ENCODE measurements at places on chromosomes 2 and 18.

DNA sequence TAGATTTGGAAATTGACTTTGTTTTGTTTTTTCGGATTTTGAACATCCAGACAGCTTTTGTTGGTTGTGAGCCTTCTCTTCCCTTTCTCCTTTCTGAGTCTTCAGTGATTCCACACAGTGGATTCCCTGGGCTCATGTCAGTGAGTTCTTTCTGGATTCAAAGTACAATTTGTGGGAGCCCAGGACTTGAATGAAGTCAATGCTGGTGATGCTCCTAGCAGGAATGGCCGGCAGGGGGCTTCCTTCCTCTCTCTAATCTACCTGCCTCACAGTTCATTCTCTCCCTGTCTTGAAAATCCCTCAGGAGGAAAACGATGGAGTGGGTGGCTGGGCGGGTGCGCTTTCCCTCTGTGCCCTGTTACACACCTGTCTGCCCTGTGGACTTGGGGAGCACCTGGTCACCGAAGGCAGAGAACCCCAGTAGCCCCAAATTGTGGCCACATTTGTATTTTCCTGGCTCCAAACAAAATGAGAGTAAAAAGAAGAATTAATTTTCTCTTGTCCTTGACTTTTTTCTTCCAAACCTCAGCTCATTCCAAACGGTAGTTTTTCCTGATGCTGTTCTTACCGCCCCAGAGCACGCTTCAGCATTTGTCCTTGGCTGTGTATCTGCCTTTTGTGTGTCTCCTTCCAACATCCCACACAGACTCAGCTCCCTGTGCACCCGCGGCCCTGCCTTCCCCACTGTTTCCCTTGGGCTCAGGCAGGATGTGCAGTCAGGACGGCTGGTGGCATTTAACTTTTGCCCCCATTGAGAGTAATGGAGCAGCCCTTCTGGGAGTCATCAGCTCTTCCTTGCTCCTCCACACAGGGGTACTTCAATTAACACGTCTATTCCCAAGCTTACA, 86.6 kb downstream of the MARCO start:
- DNase-seq, result no peak

- no peak for DNase-seq
Observed at GRCh38 chr2:36605273-36605672, 7.3 kb upstream of the FEZ2 start.

DNA sequence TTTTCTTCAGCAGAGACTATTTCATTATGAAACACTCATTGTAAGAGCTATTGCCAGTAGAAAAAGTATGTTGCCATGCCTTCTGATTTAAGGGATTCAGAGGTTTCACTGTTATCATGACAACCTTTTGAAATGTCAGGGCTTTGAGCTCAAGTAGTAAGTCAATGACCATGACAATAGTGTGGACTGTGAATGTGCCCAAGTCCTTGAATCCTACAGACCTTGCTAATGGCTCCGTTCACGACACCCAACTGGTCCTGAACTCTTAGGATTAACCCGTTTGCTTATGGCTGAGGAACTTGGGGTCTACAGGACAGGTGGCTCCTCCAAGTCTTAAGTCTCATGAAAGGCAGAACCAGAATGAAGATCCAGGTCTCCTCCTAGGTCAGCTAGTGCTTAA, 17.6 kb upstream of the KIDINS220 start:
- DNase-seq, result no peak

- DNase-seq, result no peak
Observed at GRCh38 chr2:207133820-207134519, 31.8 kb downstream of the KLF7 start.

DNA sequence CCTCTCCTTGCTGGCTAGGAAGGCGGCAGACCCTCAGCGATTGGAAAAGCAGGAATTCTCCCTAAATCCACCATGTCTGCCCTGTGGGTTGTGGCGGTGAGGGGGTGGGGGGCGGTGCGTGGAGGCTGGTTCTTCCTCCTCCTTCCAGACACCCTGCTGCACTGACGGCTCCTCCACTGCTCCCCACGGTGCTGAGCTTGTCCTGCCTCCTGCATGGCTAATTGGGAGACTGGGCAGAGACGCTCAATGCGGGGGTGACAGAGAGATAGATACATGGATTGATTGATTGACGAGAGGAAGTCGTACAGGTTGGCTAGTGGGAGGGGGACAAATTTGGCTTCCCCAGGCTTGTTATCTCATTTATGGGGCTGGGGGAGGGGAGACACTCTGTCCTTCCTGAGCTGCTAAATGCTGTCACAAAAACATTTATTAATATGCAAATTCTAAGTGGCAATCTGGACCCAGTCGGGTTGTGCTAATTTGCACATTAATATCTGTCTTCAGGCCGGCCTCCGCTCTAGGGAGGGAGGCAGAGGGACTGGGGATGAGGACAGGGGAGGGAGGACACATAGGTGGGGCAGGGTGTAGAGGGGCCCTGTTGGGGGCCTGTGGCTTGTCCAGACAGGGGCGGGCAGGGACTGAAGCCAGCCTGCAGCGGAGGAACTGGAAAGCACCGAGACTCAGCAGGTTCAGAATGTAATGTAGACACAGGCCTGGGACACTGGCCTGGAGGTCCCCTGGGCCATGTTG, 181.6 kb downstream of the CELF4 start:
- DNase-seq, result no peak

- no peak for DNase-seq
Observed at GRCh38 chr2:72695676-72696075, 130.2 kb downstream of the EXOC6B start.

- no peak for DNase-seq
Observed at GRCh38 chr18:78138983-78139496, 840.6 kb upstream of the SALL3 start.

DNA sequence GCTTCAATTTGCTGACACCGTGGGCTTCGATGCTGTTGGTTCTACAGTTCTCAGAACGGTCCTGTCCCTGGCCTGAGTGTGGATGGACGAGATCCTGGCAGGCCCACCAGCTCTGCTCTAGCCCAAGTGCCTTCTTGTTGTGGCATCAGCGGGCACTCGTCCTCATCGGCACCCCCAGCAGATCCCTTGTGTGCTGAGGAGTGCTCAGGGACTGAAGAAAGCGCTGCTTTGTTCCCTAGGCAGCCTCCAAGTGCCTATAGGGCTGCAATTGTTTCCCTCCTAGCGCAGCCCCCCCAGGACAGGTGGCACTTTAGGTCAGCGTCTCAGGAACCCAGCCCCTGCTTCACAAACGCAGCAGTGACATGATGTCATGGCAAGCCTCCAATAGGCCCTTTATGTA, 217.7 kb downstream of the AGAP1 start:
- no peak for DNase-seq

DNA sequence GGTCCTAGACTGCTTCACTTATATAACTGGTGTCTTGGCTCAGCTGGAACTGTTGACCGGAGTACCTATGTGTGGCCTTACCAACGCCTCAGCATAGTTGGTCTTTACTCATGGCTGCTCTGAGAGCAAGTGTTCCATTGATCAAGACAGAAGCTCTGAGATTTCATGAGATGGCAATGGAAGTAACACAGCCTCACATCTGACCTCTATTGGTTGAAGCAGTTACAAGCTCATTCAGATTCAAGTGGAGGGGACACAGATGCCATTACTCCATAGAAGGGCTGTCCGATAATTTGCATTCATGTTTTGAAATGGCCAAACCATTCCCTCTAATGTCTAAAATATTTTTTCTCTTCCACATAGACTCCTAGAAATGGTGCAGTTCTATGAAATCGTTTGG, 46.4 kb upstream of the STK39 start:
- DNase-seq, result no peak

DNA sequence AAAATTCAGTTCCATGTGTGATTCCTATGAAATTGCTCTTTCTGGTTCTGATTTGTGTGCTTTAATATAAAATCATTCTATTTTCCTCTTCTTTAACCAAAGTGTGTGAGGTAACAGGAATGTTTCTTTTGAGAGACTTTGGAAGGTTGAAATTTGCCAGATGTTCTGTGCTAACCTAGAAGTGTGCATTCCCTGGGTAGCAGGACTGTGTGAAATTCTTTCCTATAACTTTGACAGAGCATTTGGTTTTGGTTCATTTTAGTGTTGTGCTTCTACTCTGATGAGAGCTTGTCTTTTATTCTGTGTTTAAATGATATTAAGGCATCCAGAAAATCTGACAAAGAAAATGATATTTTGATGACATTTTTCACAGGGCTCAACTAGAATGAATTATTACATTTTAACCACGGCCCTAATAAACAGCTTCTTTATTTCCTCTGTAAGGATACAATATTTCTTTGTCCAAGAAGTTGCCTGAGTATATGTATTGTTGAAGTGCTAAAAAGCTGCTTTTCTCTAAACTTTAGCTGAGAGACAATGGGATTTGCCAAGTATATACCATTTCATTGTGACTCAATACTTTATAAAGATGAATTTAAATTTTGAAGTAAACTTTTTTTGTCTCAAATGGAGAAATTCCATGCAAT, 34.7 kb upstream of the DLX1 start:
- no peak for DNase-seq

DNA sequence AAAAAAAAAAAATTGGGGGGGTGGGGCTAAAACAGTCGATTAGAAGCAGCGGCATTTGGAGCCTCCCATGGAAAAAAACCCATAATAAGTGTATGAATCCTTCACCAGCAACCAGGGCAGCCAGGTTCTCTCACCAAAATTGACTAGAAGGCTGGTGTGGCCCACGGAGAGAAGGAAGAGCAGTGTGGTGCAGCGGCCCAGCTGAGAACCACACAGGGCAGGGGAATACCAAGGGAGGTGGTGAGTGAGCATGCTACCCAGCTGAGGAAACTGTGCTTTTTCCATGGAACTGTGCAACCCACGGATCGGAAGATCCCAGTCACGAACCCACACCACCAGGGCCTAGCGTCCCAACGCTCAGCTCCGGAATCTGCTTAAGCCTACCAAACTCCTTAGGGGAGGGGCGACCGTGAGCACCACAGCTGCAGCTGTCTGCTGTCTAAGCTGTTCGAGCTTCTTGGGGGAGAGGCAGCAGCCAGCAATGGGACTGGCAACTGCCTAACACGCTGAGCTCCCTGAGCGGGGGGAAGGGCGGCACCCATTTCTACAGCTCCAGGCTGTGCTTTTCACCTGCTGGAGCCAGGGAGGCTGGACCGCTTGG, 1037.2 kb upstream of the ACVR2A start:
- no peak for DNase-seq

DNA sequence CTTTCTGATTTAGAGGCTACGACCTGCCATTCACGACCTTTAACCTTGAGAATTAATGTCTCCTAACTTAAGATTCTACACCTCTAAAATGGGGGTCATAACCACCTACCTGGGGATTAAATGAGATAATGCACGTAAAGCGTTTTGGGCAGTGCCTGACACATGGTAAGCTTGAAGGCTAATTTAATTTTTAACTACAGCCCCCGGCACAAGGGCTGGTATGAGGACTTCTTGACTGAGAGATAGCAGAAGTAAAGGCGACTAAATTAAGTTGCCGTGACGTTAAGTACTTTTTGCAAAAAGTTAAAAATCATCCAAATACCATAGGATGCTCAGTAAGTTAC, 549 bp downstream of the MRPL35 start:
- no peak for DNase-seq

- DNase-seq, result no peak
Observed at GRCh38 chr2:176483476-176483875, 214.2 kb downstream of the MTX2 start.

GRCh38 chr2:217899231-217900009, 103.4 kb downstream of the TNS1 start:
- DNase-seq, result no peak

DNA sequence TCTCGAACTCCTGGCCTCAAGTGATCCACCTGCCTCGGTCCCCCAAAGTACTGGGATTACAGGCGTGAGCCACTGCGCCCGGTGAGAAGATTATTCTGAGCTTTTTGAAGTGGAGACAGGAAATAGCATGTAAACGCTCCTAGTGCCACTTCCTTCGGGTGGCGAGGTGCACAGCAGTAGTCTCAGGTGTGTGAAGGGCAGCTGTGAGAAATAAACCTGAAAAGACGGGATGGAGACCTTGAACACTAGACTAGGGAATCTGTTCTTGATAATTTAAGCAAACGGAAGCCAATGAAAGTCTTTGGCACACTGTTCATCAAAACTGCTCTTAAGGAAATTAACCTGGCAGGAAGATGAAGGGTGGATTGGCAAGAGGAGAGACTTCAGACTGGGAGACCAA, 439 bp upstream of the PLEKHH2 start:
- no peak for DNase-seq

GRCh38 chr2:95574506-95574905, 17.3 kb upstream of the TRIM43 start:
- DNase-seq, result no peak

DNA sequence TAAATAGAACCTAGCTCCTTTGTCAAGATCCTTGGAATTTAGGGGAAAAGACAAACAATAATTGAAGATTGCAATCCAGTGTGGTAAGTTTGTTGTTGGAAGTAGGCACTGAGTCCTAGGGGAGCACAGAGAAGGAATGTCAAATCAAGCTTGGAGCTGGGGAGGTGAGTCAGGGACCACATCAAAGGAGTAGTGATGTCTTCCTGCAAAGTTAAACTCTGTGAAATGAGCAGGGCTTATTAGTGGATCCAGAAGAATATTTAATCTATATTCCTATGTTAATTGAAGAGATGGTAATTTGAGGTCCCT, 41.7 kb upstream of the NABP1 start:
- DNase-seq, result no peak

DNA sequence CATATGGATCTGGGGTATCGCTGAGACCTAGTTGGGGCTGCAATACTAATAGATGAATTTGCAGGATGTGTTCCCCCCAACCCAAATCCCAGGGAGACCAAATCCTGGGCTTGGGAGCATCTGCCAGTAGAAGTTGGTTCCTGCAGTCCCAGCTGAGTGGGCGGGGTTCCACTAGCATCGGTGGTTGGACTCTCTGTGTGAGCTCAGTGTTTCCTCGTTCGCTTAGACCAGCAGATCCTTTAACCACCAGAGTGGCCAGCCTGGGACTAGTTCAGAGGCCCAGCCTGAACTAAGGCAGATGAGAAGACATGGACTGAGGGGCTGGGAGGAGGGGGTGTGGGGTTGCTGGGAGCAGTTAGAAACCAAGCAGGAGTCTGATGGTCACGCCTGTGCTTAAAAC, 40.7 kb downstream of the PCARE start:
- no peak for DNase-seq

GRCh38 chr2:54704688-54705605, 18.5 kb upstream of the EML6 start:
- DNase-seq, result no peak

GRCh38 chr2:198659096-198659870, 798.5 kb downstream of the SATB2 start:
- DNase-seq, result no peak

DNA sequence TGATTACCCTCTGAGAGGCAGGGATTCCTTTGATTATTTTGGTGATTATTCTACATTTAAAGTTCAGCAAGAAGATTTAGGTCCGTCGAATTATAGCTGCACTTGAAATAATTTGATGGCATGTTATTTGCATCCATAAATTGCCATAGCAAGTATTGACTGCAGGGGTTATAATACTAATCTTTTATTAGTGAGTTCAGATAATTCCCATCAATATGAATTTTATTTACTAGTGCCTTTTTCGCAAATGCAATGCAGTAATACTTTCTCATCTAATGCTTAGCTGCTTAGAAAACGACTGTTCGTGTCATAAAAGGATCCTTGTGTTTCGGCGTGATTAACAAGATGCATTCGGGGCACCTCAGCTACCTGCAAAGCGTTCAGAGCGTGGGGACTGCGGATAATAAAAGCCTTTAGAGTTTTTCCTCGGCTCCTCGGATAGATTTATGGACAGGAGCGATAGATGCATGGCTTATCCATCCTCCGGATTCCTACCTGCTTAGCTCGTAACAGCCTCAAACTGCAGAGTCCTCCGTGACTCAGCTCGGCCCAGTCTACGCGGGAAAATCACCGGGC, 2.5 kb upstream of the GBX2 start:
- DNase-seq, result no peak

- DNase-seq, result no peak
Observed at GRCh38 chr18:23540867-23541266, 37.6 kb downstream of the RMC1 start.

GRCh38 chr2:181760521-181760920, 80.2 kb upstream of the NEUROD1 start:
- DNase-seq, result no peak
